ENCODE measurements at places on chromosomes 1 and 21.

DNA sequence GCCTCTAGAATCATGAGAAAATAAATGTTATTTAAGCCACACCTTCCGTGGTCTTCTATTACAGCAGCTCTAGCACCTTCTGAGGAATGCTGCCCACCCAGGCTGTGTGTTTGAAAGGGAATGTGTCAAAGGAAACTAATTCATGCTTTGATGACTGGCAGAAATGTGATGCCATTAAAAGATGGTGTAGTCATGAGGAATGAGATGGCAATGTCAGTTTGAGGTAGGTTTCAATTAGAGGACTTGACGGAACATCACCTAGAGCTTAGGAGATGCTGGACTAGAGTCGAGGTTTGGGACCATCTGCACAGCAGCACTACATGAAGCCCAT lies 10.6 kb downstream of the PDZK1 start:
- no peak for DNase-seq

DNA sequence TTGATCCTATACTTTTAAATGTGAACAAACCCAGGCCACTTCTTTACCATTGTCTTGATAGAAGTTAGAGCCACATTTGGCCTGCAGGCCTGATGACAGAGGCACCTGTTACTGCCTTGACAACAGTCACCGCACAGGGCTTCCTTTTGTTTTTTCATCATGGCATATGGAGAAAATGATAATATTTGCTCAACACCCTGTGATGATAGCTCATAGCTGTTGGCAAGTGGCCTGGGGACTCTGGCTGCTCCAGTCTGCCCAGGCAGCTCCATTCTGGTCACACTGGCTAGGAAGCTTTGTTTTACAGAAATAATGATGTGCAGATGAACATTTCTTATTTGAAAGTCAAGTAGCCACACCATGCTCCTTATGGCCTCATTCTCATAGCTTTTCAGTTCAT lies 89.6 kb upstream of the GPR88 start:
- no peak for DNase-seq

DNA sequence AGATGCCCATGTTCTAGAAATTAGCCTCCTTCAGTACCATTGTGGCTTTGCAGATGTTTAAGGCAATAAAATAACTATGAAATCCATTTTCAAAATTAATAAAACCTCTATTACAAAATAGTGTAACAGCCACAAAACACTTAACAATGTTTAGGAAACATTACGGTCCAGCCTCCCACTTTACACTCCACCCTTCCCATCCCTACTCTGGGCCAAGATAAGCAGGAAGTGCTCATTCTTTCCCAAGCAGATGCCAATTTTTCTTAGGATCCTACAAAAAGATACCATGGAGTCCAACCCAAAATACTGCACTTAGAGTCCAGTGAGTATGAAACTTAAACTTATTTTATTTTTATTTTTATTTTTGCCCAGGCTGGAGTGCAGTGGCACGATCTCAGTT lies 150.8 kb downstream of the NR5A2 start:
- DNase-seq = no peak

GRCh38 chr1:3638027-3638426 lies 11.9 kb downstream of the WRAP73 start:
- DNase-seq = no peak

GRCh38 chr21:16583556-16583955 lies 853.8 kb downstream of the USP25 start:
- DNase-seq = no peak

- no peak for DNase-seq
These were observed 190.5 kb upstream of the NRIP1 start for GRCh38 chr21:15255261-15255660.

DNA sequence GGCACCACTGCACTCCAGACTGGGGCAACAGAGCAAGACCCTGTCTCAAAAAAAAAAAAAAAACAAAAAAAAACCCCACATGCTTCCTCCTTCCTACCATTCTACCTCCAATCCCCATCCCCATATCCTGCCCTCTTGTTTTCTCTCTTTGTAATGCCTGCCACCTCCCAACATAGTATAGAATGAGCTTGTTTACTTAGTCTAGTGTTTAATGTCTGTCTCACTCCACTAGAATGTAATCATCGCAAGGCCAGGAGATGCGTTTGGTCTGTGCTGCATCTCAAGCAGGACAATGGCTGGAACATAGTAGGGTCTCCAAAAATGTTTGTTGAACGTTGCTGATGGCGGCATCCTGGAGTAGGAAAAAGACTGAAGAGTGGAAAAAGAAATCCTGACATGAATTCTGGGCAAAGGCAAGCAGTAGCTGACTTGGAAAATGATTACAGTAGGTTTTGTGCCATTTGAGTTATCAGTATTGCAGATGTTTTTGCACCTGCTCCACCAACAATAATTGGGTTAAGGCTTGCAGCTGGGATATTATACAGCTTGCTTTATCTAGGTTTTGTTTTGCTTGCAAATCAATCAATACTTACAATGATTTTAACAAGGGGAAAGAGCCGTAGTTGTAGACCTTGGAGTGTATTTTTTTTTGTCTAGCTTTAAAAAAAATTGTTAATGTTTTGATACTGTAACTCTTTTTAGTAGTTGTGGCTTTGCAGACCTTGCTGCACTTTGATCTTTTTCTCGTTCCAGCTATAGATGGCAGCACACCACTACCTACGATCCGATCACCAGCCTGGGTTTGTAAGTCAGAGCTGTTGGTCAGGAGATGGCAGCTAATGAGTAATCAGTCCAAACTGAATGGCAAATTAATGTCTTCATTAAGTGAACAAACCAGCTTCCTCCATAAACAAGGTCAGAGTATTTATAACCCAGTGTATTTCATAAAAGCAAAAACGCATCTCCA lies 62.4 kb downstream of the BACH1 start:
- no peak for DNase-seq

- DNase-seq = no peak
These were observed 50.7 kb downstream of the MACF1 start for GRCh38 chr1:39255222-39255621.

- DNase-seq = no peak
These were observed 19.7 kb downstream of the USP48 start for GRCh38 chr1:21763236-21763635.

DNA sequence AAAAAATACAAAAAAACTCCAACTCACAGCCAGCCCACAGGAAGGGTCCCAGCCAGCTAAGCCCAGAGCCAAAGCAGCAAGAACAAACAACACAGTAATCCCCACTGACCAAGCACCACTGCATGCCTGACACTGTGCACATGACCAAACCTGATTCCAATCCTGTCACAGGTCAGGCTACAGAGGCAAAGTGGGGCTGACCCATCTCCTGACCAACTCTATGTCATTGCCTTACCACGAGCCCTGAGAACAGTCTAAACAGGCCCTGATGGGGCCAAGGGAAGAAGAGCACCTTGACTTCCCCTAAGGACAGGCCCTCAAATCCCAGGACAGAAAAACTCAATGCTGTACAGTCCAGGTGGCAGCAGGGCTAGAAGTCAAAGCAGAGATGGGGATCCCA lies 2.4 kb downstream of the LSS start:
- DNase-seq = no peak

DNA sequence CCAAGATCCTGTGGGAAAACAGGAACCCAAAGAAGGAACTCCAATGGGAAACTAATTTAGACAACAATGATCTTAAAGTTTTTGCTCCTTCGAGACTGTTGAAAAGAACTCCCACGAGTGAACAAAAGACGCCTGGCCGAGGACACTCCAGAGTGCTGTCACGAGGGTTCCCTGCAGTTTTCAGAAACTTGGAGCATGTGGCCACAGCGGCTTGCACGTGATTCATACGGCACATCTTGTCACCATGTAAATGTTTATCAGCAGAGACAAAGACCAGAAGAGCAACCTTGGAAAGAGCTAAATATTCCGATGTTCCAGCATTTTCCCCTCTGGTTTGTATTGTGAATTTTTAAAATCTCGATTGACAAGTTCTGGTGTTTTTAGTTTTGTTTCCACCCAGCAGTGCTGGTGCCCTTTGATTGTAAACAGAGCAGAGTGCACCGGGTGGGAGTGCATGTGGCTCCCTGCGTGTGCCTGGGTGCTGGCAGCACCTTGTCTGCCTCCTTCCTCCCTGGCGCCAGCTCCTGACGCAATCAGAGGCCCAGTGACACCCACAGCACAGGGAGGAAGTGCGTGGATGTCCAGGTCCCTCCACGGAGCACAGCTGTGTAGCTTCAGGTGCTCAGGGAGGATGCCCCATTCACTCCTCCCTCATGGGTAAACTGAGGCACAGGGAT lies 23.0 kb downstream of the LRRC3 start:
- DNase-seq = no peak

DNA sequence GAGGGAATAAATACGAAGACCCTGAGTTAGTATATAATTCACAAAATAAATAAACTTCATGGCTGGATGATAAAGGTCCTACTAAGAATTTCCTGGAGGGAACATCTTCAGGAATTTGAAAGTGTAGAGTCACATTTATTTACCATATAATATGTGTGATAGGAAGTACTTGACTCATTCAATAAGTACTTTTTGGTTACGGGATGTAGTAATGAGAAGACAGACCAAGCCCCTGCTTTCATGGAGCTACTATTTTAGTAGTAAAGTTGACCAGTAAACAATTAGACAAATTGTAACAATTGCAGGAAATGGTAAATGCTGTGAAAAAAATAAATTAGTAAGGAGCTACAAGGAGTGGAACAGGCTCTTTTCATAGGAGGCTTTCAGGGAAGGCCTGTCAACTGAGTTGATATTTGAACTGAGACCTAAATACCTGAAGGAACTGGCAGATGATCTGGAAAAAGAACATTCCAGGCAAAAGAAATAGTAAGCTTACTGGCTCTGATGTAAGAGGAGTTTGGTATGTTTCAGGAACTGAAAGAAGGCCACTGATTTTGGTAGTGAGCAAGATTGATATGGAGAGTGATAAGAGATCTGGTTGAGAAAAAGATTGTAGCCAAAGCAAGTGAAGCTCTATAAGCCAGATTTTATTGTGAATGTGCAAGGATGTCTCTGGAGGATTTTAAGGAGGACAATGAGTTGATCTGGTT lies 36.2 kb downstream of the CAMSAP2 start:
- DNase-seq = no peak

DNA sequence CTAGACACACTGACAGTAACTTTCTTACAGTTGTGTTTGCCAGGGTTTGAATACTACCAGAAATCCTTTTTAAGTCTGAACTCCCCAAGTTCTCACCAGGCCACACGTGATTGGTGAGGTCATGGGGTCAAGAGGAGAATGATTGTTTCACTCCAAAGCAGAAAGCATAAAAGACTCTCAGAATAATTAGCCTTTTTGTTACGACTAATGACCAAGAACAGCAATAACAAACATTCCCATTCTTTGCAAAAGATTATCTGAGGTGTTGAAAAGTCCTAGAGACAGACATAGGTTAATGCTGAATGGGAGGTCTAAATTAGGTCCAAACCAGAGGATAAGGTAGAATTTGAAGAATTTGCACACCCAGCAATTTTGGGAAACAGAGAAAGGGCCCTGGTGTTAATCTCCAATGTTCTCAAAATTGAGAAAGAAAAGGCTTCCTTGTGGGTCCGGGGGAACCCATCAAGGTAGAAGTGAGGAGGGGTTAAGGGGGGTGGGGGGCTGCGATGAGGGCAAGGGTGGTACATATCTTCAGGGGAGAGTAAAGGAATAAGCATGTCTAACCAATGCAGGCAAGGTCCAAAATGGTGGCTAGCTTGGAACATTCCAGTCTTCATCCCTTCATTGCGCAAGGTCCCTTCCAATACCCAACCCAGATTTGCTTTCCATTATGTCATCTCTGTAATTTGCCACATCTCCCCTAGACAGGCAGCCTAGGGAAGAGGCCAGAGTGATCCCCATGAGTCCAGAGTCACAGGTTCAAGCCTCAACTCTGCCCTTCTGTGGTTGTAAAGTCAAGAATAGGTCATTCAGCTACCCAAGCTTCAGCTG lies 74.6 kb upstream of the NFIA start:
- DNase-seq = no peak

DNA sequence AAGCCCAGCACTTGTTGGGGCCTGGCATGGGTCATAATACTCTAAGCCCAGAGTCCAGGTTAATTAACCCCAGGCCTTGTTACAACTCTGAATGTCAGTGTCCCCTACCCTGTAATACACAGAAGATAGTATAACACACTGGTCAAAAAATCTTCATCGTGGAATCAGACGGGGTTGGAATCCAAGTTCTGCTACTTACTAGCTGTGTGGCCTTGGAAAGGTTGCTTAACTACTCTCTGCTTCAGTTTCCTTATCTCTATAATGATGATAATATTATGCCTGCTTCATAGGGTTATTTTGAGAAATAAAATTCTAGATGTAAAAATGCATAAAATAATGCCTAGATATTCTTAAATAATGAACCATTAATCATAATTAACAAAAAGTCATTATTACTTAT lies 77.8 kb upstream of the CTTNBP2NL start:
- no peak for DNase-seq

DNA sequence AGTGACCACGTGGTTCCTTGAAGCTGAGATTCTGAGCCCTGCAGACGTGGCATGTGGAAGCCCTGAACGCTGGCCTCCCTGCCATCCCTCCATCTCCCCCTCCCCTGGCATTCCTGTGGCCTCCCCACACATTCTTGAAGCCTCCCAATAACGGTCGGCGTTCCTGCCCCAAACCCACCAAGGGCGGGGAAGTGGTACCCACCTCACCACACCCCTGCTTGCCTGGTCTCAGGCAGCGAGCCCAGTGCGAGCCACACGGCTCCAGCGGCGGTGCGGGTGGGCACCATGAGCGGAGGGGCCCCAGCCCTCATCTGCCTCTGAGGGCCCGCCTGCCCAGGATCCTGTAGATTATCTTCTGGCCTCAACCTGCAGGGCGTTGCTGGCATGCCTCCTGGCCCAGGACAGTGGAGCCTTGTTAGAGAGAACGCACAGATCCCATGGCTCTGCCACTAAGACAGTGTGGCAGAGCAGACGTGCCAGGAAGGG lies 20.6 kb upstream of the PRELP start:
- no peak for DNase-seq

DNA sequence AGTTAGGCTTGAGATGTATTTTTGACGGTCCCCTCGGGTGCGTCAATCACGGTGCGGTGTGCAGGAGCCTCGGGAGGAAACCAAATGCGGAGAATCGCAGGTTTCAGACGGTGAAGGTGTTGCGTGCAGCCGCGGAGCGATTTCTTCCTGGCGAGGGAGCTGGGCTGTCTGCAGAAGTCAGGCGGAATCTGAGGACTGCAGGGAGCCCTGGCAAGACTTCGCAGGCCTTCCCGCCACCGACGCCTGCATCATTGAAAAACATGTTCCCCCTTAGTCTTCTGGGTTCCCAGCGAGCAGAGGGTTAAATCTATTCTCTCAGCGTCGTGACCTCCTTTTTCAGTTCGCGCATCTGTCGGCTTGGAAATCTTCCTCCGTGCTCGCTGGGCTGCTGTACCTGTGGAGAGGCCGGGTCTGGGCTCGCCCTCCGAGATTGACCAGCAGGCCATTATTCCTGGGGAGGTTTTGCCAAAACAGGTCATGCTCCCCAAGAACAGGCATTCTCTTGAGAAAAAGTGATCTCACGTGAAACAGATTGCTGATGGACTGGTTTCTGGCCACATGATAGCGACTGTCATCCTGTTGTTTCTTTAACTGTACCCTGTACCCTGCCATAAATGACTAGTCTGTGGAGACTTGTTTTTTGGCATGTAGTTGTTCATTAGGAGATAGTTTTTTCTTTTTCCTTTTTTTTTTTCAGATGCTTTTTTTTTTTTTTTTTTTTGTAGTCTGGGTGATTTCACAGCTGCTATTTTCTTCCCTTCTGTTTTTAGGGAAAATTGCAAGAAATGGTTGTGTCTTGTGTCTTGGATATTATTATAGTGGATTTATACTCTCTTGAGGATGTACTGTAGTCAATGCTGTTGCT lies 894 bp downstream of the EPB41 start:
- DNase-seq = no peak
